ENCODE measurements at places on chromosomes 11 and 22.

- DNase-seq = no peak
These were observed 1415.2 kb downstream of the TBC1D22A start for GRCh38 chr22:48177631-48178030.

DNA sequence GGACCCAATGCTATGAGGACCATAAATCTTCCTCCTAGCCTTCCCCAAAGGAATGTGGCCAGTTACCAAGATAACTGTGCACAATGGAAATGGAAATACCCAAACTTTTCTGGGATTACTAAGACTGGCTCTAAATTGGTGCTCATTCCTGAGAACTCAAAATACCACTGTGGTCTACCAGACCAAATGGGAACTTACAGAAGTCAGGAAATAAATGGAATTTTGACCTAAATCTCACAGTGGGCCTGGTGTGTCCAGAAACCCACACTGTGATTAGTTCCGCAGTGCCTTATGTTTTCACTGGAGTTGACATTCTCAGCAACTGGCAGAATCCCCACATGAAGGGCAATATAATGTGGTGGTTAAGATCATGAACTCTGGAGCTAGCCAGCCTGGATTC lies 99.4 kb upstream of the ZC3H12C start:
- no peak for DNase-seq

DNA sequence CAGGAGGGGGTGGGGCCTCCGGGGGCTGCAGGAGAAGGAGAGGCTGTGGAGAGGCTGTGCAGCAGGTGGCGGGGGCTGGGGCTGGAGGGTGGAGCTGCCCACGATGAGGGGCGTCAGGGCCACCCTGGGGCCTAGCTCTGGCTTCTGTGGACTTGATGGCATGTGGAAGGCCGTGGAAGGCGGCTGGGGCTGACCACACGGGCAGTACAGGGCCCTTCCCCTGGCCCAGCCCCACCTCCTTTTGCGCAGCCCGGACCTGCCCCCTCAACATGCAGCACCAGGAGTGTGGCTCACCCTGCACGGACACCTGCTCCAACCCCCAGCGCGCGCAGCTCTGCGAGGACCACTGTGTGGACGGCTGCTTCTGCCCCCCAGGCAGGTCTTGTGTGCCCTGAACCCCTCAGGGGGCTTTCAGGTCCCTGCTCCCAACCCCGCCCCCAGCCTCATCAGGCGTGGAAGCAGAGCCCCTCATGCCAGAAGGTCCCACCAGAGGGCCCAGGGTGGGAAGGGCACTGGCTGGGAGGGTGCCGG lies 6.1 kb downstream of the MUC5B start:
- no peak for DNase-seq

GRCh38 chr11:74476536-74476935 lies 9.2 kb upstream of the KCNE3 start:
- no peak for DNase-seq

DNA sequence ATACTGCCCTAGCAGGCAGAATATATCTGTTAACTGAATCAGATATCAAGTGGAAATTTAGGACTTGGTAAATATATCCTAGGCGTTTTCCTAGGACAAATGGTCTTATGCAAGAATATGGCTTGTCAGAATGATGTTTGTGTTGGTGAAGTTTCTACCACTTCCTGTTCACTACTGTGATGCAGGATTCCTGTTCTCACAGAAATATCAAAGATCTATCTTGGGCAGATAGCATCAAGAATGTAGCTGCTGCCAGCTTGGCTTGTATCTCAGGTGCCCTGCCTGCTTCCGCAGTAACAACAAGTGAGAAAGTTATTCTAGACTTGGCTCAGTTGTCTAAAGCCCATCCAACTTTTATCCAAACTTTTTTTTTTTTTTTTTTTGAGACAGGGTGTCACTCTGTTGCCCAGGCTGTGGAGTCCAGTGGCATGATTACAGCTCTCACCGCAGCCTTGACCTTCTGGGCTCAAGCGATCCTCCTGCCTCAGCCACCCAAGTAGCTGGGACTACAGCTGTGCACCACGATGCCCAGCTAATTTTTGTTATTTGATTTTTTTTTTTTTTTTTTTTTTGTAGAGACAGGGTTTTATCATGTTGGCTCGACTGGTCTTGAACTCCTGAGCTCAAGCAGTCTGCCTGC lies 61.3 kb downstream of the PPME1 start:
- DNase-seq = no peak

DNA sequence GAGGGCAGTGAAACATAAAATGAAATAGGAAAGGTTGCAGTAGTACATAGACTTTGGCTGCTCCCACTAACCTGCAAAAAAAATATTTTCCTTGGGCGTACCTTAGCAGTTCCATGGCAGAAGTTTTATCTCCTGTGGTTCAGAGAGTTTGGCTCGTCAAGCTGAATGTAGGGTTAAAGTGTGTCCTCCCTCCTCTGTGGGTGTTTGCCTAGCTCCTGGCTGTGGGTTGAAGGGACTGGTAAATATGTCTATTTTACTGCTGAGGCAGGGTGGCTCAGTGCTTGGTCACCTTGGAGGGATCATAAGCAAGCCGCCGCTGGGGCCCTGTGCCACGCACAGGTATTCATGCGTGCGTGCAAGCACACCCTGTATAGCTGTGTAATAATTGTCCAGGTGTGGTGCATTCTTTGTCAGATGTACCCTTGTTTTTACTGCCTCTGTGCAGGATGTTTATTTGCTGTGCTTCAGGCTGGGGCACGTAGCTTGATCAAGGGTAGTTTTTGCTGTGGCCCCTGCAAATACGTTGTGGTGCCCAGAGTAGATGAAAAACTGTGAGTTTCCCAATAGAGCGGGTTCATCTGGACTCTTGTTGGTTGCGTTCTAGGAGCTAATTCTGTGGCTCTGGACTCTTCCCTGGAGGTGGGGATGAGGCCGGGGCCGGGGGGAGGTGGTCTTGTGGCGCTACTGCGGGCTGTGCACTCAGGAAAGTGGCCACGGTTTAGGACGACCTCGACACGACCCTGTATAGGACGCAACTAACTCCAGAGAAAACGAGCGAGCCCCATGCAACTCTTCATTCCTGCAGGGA lies 732 bp upstream of the SORL1 start:
- DNase-seq = peak; percentile 44

DNA sequence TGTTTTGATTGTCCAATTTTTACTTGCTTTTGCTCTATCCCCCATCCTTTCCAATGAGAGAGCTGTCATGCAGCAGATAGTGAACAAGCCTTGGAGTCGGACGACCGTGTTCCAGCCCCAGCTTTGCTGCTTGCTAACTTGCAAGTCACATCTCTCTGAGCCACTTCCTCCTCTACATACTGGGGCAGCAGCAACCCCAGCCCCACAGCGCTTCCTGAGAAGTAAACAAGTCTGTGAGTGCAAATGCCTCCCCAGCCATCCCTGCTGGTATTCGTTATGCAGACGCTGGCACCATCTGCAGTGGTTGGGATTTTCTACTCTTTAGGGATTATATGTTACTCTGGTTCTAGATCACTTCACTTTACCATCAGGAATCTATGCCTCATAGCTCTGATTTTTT lies 35.0 kb downstream of the TPBGL start:
- DNase-seq = peak; percentile 55

DNA sequence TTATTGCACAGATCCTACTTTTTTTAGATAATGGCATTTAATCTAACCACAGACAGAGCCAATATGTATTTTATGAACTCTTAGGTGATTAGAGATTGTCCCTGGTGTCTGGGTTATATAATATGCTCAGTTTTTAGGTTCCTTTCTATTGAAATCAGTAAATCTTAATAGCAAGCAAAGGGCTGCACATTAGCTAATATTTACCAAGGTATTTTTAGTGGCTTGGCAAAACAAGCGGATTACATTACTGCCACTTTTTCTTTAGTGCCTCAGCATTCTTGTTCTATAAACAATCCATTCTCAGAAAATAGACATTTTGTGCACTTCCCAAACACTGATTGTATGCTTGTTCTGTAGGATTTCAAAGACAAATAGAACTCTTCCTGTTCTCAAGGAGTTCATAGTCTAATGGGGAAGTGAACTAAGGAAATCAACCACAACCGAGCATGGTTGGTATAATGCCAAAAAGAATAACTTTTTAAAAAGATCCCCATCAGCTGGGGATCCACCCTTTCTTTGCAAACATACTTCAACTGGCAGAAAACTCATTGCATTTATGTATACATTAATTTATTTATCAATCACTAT lies 23.8 kb downstream of the KCNJ1 start:
- no peak for DNase-seq

GRCh38 chr11:107468596-107468995 lies 11.0 kb upstream of the CWF19L2 start:
- DNase-seq = no peak

DNA sequence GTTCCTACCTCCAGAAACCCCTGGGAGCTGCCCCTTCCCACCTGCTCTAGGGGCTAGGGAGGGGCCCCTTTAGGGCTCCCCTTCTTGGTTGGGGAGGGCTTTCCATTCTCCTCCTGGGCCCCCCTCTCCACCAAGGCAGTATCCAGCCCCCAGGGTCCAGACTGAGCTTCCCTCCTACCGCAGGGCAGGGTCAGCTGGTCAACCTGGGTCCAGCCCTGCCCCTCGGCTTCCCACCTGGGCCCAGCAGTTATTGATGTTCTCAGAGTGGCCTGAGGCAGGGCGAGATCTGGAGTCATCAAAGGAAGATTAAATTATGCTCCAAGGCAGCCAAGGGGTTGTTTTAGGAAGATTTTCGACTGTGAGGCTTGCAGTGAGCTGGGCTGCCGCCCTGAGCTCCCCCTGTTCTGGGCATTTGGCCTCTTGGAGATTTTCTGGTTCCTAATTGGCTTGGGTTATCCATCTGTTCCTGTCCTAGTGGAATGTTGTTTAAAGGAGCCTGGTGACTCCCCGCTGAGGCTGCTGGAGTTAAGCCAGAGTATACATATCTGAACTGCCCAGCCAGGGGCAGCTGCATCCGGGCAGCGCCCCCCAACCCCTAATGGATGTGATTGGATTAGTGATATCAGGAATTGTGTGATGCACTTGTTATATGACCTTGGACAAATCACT lies 1.8 kb upstream of the SLC22A8 start:
- DNase-seq = no peak

DNA sequence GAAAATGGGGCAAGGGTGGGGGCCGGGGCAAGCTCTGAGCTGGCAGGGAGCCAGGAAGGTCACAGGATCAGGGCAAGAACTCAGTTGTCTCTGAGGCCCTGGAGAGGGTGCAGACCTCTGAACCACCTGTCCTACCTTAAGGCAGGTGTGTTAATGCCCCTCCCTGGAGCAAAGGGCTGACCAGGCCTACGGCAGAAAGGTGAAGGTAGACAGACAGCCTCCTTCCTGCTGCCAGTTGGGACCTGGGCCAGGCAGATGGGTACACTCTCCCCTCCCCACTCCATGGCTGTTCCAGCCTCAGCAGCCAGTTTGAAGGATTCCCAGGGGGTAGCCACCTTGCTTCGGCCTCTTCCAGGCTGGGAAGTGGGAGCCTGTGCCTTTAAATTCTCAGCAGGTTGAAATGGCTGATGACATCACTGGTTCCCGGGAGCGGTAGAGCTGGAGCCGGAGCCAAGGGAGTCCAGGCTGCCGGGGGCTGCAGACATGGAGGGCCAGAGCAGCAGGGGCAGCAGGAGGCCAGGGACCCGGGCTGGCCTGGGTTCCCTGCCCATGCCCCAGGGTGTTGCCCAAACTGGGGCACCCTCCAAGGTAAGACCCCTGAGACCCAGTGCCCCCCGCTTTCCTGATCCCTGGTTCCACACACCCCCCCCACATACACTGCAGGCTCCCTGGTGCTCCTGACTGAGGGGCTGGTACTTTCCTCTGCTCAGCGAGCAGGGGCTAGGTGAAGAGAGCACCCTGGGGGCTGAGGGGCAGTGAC lies at the start of gene INPP5J:
Gene INPP5J (plus strand): TSS at position 435 of the 760 bp plus-strand sequence. CDS start 49 bp downstream, at position 484.
- no peak for DNase-seq

- no peak for DNase-seq
These were observed 145.4 kb downstream of the NECTIN1 start for GRCh38 chr11:119583585-119583984.

GRCh38 chr11:65662799-65663638 lies at the start of gene RELA:
TSS of gene RELA (minus strand) at chr11:65662916. CDS start at chr11:65662832, 84 bp downstream.
- peak; percentile 93 for DNase-seq

- no peak for DNase-seq
These were observed 195.7 kb downstream of the IGLL1 start for GRCh38 chr22:23384431-23384830.

DNA sequence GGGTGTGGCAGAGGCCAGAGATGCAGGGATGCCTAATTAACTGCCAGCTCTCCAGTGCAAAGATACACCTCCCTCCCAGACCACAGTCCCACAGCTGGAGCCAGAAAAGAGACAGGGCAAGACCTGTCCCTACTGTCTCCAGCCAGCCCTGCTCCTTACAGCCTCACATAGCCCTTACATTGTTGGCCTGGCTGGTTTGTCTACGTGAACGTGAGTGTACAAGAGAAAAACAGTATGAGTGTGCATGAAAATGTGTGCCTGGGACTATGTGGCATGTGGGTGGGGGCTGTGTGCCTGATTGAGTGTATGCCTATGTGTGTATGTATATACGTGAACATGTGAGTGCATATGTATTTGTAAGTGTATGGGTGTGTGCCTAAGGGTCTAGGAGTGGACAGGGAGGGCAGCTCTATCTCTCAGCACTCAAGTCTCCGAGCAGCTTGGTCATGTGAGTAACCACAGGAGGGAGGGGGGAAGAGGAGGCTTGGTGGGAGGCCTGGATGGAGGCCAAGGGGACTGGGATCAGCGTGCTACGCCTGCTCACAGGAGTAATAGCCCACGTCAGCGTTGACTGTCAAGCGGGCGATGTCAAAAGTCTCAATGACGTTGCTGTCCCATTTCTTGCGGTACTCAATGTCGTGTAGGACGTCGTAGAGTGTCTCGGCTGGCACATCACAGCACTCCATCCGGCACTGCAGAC lies 6.6 kb upstream of the ARAP1 start:
- DNase-seq = no peak

DNA sequence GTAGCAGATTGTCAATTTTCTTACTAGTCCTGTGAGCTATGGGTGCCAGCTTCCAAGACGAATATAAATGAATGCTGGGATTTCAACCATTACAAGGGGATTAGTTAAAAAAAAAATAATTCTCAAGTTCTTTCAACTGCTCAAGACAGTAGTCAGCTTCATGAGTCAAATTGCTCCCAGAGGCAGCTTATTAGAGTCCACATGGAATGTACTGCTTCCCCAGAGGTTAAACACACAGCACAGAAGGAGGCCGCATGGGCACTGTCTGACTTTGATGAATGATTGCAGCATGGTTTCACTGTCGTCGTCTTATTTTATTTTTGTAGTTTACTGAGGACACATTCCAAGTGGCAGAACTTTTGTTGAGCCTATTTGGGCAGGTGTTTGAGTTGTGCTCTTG lies 563.2 kb downstream of the TMEM135 start:
- DNase-seq = no peak

DNA sequence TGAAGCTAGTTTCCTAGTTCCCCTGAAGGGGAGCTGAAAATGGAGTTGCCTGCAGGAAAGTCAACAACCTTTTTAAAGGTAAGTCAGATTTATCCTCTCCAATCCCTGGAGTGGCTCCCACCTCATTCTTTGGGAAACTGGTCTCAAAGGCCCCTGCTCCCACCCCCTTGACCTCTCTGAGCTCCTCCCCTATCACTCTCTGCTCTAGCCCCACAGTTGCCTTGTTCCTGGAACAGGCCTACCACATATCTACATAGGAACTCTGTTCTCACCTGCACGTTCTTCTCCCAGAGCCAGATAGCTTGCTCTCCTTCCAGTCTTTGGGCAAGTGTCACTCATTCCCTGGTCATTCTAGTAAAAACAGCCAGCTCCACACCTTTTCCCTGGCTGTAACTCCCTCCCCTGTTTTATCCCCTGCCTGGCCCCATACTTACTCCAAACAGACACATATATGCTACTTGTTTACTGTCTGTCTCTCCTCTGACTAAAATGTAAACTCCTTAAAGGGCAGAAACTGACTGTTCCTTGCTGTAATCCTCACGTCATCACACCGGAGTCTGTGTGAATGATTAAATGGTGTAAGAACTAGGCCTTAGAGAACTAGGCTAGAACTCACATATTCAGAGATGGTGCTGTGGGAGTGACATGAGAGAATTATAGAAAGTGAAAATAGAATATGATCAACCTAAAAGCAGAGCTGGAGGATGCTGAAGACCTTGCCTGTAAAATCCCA lies 53.3 kb downstream of the TCF20 start:
- peak; percentile 35 for DNase-seq

Measured in stimulated activated CD4-positive, alpha-beta T cell treated with anti-CD3 and anti-CD28 coated beads, Interleukin-1b, Interleukin-23, amount 100 ng/mL, for 48 hours (primary cell).